ENCODE measurements at places on chromosomes 12 and 14.
A peak's percentile ranks its signal among the peaks of the same experiment; 100 is the strongest.

DNA sequence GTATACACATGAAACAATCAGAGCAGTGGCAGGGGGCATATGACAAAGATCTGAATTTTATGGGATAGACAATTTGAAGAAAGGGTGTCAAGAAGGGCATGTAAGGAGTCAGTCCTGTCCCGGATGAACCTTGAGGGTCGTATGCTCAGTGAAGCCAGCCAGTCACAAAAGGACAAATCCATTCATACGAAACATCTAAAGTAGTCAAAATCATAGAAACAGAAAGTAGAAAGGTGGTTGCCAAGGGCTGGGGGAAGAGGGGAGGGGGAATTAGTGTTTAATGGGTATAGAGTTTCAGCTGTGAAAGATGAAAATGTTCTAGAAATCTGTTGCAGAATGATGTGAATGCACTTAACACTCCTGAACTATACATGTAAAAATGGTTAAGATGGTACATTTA, 157.5 kb downstream of the TGFB3 start:
- DNase-seq = no peak

- DNase-seq = no peak
These were observed 15.3 kb downstream of the TAOK3 start for GRCh38 chr12:118357257-118358007.

GRCh38 chr12:106110626-106111300, 28.0 kb downstream of the NUAK1 start:
- DNase-seq = no peak

GRCh38 chr12:61996717-61997116, 263.5 kb upstream of the USP15 start:
- no peak for DNase-seq

GRCh38 chr12:107635139-107635538, 50.5 kb upstream of the PWP1 start:
- peak; percentile 44 for DNase-seq

- no peak for DNase-seq
These were observed 53.5 kb upstream of the DUSP6 start for GRCh38 chr12:89405626-89406345.

GRCh38 chr14:71449316-71450055, 482.7 kb upstream of the RGS6 start:
- no peak for DNase-seq

- DNase-seq = no peak
These were observed 333.2 kb upstream of the MDGA2 start for GRCh38 chr14:48008646-48009045.

DNA sequence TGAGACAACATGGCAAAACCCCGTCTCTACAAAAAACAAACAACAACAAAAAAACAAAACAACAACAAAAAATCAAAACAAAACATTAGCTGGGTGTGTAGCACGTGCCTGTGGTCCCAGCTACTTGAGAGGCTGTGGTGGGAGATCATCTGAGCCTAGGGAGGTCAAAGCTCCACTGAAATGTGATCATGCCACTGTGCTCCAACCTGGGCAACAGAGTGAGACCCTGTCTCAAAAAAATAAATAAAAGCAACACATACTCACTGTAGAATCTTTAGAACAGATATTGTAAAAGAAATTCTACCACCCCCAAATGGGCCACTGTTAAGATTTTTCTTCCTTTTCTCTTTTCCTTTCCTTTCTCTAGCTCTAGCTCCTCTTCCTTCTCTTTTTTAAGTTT, 26.3 kb downstream of the SLC38A1 start:
- no peak for DNase-seq

DNA sequence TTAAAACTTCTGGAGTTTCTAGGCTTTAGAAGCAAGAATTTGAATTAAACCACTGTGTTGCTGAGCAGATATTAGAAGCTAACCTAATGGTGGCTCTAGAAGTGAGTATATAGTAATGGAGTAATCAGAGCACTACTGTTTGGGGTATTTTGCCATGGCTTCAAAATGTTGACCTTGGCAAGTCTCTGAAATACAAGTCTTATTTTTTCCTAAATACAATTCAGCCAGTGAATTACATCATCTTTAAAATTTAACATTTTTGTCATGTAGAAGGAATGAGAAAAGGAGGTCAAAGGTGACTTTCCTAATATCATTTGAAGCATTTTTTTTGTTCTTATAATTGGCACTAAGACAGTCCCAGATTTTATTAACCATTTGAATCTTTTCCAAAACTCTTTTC, 25.2 kb downstream of the PMCH start:
- DNase-seq = no peak

DNA sequence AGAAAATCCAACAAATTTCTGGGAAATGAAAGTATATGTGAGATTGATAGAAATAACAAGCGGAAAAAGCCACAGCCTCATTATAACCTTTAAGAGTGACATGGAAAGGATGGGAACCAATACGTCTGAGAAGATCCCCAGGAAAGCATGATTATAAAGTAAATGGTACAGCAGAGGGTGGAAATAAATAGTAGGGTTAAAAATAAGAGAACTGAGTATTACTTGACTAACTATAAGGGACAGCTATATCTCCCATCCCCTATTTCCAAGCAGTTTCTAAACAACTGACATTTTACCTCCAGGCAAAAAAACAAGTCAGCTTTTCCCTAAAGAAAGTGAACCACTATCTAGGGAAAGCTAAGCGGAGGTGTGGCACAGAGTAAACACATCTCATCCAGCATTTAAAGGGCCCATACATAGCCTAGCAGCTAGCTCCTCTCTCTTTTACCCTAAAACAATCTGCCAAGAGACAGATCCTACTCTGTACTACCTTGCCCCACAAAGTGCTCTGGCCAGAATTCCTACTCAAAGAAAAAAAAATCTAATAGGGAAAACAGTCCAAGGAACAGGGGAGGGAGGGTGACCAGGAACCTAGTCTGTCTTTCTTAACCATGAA, 11.2 kb downstream of the OSBPL8 start:
- DNase-seq = no peak

DNA sequence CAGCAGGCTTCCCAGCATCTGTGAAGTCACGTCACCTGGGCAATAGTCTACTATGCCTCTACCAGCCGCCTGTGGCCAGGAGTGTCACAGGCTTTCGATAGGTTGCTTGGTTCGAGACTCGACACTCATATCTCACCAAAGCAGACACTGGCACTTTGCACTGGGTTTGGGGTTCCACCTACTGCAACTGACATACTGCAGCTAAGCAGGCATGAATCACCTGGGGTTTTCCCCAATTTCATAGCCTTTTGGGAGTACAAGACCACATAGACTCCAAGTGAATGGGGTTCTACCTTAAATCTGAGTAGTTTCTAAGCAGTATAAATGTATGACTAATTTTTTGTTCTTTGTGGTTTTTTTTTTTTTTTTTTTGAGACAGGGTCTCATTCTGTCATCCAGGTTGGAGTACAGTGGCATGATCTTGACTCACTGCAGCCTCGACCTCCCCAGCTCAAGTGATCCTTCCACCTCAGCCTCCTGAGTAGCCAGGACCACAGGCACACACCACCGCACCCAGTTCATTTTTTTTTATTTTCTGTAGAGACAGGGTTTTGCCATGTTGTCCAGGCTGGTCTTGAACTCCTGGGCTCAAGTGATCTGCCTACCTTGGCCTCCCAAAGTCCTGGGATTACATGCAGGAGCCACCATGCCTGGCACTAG, 32.1 kb downstream of the DMAC2L start:
- no peak for DNase-seq

- peak; percentile 48 for DNase-seq
These were observed 264.3 kb downstream of the PRKD1 start for GRCh38 chr14:29663281-29663801.

GRCh38 chr14:89753828-89754412, 200.6 kb downstream of the EFCAB11 start:
- DNase-seq = no peak

GRCh38 chr12:15712823-15713660, 76.1 kb downstream of the EPS8 start:
- DNase-seq = no peak

DNA sequence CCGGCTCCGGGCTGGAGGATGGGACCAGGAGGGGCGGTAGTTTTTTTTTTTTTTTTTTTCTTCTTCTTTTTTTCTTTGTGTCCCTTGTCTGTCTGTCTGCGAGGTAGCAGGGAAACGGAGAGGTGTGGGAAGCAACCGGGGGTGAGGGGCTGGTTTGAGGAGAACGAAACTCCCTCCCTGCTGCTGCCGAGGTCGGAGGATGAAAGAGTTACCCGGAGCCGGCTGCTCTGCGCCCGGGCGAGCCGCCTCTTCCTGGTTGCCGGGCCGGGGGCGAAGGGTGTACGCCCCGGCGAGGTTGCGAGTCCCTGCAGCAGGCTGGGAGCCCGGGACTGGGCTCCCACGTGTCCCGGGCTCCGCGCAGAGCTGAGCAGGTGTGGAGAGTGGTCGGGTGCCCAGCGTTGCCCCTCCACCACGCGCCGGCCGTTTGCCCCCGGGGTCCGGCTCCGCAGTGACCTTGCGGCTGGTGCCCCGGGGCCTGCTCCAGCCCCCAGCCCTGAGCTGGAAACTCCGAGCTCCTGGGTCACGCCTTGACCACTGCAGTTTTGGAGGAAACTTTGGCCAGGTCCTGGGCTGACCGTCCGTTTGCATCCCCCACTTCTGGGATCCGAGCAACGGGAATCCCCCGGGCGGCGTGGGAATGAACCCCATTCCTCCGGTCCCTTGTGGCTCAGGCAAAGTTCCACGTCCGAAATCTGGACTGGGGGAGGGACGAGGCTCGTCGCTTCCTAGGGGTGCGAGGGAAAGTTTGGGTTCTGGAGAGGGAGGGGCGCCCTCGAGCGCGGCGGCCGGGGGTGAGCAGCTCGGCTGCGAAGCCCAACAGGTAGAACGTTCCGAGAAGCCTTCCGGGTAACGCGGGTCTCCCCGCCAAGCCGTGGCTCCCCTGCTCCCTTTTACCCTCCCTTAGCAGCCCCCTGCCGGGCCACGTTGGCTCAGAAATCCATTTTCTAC, 1.3 kb downstream of the CHST11 start:
- peak; percentile 75 for DNase-seq

DNA sequence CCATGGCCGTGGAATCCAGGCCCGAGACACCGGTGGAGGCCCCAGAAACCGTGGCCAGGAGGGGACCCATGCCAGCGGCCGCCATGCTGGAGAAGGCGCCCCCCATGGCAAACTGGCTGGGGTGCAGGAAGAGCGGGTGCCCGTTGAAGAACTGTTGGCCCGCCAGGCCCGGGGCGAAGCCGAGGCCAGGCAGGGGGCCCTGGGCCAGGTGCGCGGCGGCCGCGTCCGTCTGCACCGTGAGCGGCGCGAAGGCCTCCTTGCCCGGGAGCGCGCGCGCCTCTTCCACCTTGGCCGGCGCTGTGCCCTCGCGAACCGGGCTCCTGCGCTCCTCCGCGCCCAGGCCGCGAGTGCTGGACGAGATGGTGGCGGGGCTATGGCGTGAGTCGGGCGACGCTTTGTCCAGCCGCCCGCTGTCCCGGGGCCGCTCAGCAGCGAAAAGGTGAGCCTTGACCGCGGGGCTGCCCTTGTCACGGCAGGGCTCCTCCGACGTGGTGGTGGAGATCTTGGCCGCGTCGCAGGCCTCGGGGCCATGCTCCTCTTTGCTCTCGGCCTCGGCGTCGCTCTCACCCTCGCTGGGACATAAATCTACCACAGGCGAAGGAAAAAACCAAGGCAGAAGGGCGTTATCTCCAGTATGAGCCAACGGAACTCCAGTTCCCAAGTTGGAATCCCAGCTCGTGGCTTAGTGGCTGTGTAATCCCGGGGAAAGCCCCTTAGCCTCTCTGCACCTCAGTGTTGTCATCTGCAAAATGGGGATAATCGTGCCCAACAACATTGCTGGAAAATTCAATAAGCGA, 9.5 kb downstream of the TBX3 start:
- DNase-seq = no peak

Data from iPS-NIHi11 (cell line).